AG10803 (cell line): ENCODE measurements at places on chromosomes 3 and 15.

- no peak for DNase-seq
Observed at GRCh38 chr3:45771831-45772230, 24.5 kb downstream of the SLC6A20 start.

GRCh38 chr15:39907216-39907615 lies 12.8 kb downstream of the GPR176 start:
- no peak for DNase-seq

DNA sequence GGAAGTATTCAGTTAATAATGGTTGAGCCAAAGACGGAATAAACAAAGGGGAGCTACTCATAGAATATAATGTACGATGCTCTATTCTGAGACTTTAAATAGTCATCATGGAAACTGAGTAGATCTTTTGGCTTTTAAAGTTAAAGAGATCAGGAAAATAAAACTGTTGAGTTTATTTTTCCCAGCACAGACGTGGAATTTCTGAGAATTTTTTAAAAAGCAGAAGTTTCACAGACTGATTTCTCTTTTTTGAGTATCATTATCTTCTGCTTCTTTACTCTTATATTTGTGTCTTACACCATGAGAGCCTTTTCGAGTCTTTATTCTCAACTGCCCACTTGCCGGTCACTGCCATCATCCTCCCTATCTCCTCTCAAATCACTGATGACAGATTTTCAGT lies 13.2 kb downstream of the P2RY14 start:
- no peak for DNase-seq

DNA sequence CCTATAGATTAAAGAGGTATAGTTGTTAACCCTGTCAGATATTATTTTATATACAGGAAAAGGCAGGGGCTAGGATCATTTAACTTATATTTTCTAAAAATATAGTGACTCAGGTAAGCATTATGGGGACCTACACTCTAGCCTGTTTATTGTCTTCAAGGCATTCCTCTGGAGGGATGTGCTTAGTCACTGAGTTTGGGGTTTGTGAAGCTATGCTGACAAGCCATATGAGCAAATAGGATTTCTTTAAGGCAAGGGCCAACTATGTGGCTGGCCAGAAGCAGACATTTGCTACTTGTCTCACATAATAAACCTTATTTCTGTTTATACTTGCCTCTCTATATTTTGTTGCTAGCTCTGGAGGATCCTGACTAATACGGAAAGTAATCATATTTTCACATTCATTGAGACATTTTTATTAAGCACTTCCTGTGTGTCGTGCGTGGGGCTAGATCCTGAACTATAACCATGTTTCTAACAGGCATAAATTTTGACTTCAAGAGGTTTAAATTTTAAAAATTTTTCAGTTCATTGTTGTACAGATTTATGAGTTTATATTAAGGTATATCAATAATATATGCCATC lies 153.4 kb downstream of the OTOL1 start:
- no peak for DNase-seq

DNA sequence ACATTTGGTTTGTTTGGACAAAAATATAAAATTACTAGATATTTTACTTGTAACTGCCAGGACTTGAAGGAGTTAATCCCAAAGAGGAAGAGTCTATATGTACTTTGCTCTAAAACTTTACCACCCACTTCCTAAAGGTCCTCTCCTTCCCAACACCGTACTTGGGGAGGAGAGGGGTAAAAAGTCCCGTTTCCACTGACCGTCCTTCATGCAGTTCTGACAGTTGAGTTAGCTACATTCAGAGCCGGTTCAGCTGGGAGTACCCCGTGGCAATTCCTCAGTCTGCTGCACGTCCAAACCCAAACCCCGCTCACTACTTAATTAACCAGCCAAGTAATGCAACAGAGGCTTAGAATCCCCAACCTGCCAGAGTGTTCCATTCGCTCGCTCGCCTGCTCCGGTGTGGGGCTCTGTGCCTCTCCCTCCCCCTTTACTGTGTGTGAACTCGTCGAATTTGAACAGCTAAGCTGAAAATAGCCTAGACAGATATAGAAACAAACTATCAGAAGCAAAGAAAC lies 519.7 kb downstream of the FOXP1 start:
- peak; percentile 29 for DNase-seq

GRCh38 chr3:195114786-195115599 lies 156.0 kb downstream of the XXYLT1 start:
- DNase-seq: no peak

- DNase-seq: peak; percentile 67
Observed at GRCh38 chr3:45607790-45608189, 13.2 kb downstream of the LIMD1 start.

- no peak for DNase-seq
Observed at GRCh38 chr15:80736560-80736959, 41.5 kb downstream of the ABHD17C start.

DNA sequence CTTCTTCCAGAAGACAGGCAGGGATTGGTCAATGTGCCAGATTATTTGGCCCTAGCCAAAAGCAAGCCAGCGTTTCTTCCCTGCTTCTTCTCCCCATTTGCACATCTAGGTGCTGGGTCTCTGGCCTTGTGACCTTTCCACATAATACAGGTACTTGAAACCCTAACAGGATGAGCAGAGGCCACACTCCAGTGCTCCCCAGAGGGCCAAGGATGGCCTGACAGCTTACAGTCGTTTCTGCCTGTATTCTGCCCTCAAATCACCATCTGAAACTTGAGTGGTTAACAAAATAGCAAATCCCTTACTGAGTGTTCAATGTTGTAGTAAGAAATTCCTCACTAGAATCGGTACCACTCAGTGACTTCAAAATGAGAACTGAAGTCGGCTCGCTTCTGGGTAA lies 29.1 kb downstream of the MKRN2 start:
- no peak for DNase-seq

GRCh38 chr3:44682182-44682896 lies 30.1 kb upstream of the ZNF502 start:
- DNase-seq: peak; percentile 90

GRCh38 chr15:79218588-79219200 lies 63.8 kb upstream of the ANKRD34C start:
- peak; percentile 10 for DNase-seq

- DNase-seq: no peak
Observed at GRCh38 chr15:84755736-84756527, 7.5 kb downstream of the ZNF592 start.

DNA sequence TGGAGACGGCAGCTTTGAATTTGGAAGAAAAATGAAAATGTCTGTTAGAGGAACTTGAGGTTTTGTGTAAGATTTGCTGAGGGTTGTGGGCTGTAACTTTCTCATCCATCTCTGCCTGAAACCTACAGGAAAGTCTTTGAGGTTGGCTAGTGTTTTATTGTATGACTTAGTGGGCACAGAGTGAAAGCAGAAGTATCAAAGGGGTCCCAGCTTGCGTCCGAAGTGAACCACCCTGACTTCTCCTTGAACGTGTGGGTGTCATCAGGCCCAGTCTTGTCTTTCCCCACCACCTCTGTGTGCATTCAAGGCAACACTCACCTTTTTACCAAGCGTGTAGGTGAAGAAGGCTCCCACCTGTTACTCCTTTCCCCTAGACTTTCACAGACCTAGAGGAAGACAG lies 682.1 kb upstream of the CFAP20DC start:
- DNase-seq: no peak

DNA sequence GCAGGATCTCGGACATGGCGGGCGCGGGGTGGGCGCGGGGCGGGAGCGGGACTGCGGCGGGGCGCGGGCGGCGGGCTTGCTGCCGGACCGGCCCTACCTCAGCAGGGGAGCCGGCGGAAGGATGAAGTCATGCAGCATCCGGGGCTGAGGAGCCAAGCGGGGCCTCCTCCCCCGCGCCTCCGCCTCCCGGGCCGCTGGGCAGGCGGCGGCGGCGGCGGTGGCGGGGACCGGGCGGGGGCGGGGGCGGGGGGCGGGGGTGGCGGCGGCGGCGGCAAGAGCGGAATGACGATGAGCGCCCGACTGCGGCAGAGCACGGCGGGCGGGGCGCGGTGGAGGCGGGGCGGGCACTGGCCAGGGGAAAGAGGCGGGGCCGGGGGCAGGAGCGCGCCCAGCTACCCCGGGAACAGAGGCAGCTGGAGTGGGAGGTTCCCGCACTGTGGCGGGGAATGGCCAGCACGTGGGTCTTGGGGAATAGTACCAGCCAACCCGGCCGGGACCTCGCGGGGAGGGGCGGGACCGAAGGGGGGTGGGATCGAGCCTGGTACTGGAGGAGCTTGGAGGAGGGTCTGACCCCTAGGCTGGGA lies at the start of gene CAMK2N2:
Gene CAMK2N2 (minus strand): TSS at position 284 of the 584 bp plus-strand sequence. CDS start 268 bp downstream, at position 16.
- peak; percentile 25 for DNase-seq

DNA sequence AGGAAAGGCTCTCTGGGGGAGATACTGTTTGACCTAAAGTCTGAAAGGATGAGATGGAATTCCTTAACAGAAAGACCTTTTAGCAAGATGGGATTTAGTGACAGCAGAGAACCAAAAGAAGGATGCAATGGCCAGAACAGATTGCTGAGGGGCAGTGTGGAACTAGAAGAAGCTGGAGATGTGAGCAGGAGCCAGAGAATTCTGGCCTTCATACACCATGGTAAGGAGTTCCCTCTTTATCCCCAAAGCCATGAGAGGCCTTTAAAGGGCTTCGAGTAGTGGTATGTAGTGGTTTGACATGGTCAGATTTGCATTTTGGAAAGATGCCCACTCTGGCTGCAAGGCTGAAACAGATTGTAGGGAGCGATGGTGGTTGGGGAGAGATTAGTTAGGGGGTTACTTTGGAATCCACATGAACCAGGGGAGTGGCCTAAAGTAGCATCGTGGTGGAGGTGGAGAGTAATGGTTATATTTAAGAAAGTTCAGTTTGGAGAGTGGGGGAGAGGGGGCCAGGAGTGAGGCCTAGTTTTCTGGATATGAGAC lies 34.0 kb upstream of the NPHP3 start:
- DNase-seq: no peak

GRCh38 chr3:157669416-157669815 lies 166.2 kb upstream of the VEPH1 start:
- peak; percentile 48 for DNase-seq

- DNase-seq: no peak
Observed at GRCh38 chr3:37702478-37703154, 159.1 kb upstream of the CTDSPL start.

DNA sequence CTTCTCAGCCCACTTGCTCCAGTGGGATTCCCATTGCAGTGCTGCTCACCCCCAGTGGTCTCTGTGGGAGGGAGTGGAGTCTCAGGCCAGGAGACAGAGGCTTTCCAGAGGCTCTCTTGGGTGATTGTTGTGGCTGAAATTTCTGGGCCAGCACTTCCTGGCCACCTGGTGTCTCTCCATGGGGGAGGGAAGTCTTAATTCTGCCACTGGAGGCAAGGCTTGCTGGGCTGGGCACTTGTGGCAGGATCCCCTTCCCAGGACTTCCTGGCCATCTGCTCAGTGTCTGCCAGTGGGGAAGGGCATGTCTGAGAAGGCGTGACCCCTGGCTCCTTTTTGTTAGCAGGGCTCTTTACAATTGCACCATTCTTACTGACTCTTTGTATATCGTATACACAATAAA lies 351.8 kb downstream of the GABRB3 start:
- DNase-seq: no peak

- DNase-seq: no peak
Observed at GRCh38 chr3:25465266-25465860, 37.3 kb downstream of the RARB start.

- DNase-seq: no peak
Observed at GRCh38 chr3:41002104-41002503, 197.2 kb upstream of the CTNNB1 start.

- DNase-seq: peak; percentile 6
Observed at GRCh38 chr3:50450209-50450921, 53.1 kb downstream of the CACNA2D2 start.

- DNase-seq: no peak
Observed at GRCh38 chr3:110965976-110966375, 105.6 kb upstream of the NECTIN3 start.

- DNase-seq: no peak
Observed at GRCh38 chr3:105869861-105870755, 1.3 kb upstream of the CBLB start.

- no peak for DNase-seq
Observed at GRCh38 chr3:73228959-73229358, 167.5 kb downstream of the EBLN2 start.

DNA sequence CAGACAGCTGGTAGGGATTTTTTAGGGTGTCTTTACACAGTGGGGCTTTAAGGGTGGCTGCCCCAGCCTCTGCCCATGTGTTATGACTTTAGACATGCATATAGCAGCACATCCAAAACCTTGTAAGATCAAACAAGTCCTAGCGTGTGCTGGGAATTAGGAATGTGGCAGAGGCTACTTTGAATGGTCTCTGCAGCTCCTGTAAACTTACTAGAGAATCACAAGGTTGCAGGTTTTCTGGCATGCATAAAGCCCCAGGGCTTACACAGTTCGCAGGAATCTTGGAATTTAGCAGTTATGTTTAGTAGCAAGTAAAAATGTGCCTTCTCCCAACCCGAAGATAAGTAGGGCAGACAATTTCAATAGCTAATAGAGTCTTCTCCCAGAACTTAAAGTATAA lies 46.9 kb upstream of the COL6A6 start:
- DNase-seq: peak; percentile 3

GRCh38 chr3:66021731-66022131 lies 17.0 kb downstream of the MAGI1 start:
- DNase-seq: no peak

DNA sequence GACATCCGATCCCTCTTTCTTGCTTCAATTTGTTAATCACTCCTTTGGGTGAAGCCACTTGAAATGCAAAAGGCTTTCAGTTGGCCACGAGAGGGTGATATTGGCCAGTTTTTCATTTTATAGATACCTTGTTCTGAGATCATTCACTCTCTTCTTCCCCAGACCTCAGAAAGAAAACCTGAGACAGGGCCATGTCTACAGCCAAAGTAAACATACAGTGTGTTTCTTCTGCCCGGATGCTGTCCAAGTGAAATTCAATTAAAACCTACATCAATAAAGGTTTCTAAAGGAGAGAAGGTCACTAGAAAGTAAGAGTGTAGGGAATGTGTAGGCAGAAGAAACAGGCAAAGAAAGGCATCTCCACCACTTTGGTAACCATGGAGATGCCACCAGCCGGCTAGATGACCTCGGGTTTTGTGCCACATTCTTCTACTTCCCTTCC lies 39.5 kb upstream of the FMN1 start:
- DNase-seq: peak; percentile 43

DNA sequence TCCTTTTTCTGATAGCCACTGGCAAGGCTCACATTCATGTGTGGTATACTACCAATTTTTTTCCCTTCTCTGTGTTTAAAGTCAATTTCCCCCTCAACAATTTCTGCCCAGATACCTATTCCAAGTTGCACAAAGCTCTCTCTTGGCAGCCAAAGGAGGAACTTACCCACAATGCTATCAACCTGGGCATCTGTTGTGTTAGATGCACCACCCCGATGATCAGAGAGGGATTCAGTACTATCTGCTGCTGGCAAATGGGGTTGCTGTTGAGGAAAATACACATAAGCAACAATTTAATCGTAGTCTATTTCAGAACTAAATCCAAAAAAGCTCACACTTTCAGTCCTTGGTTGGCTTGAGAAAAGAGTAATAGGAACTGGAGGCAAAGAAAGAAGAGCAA lies 46.1 kb downstream of the AAGAB start:
- no peak for DNase-seq

DNA sequence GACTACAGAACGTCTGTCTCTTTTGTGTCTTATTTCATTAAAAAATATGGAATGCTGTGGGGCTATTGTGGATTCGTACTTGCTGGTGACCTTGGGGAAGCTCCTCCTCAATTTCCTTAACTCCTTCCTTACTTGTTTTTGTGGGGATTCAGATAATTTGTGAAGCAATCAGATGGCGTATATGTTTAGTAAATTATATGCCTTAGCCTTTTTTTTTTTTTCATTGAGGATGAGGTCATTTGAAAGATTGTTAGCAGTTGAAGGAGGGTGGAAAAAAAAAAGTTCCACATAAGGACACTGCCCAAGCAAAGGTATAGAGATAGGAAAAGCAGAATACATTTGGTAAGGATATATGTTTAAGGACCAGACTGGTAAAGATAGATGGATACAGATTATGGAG lies 3.3 kb downstream of the RNF13 start:
- DNase-seq: no peak
